CD4-positive, alpha-beta T cell treated with Interleukin-17A for 1 hour (primary cell): ENCODE measurements at places on chromosomes 7 and 10.

GRCh38 chr7:123070702-123071286, 75.3 kb upstream of the TAS2R16 start:
- DNase-seq: no peak

GRCh38 chr10:44395396-44395795, 10.5 kb upstream of the CXCL12 start:
- no peak for DNase-seq

- no peak for DNase-seq
Measured at GRCh38 chr10:12777840-12778585, 223.5 kb downstream of the CCDC3 start.

DNA sequence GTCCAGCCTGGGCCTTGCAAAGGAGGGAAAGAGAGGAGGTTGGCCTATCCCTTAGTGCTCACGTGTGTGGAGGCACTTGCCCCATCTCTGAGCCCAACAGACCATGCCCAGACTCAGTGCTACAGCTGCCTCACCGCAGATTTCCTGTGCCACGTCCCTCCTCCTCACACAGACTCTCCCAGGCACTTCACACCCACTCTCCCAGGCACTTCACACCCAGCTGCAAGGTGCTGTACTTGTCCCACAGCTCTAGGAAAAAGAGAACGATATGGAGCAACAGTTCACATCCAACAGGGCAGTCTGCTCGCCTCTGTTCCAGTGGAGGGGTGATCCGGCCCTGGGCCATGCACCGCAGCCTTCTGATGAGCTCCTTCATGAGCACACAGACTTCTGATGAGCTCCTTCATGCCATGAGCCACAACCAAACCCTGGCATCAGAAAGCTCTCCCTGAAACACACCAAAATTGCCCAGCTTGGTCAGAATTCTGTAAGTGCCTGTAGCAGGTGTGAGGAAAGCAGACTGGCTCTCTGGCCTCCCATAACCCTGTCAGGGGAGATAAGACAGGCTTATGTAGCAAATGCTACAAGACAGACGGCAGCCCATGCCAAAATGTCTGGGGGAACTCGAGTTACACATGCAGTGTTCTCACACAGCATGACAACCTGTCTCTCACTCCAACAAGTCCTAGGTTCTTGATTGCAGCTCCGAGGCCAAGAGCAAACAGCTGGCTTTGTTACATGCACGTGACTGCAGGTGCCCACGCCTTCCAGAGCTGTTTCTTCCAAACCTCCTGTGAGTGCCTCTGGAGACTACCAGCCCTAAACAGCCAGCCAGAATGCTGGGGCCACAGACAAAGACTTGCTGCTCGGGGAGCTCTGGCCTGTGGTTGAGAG, 348.5 kb downstream of the GRID1 start:
- no peak for DNase-seq

- DNase-seq: no peak
Measured at GRCh38 chr10:128418819-128419218, 292.6 kb upstream of the MKI67 start.

DNA sequence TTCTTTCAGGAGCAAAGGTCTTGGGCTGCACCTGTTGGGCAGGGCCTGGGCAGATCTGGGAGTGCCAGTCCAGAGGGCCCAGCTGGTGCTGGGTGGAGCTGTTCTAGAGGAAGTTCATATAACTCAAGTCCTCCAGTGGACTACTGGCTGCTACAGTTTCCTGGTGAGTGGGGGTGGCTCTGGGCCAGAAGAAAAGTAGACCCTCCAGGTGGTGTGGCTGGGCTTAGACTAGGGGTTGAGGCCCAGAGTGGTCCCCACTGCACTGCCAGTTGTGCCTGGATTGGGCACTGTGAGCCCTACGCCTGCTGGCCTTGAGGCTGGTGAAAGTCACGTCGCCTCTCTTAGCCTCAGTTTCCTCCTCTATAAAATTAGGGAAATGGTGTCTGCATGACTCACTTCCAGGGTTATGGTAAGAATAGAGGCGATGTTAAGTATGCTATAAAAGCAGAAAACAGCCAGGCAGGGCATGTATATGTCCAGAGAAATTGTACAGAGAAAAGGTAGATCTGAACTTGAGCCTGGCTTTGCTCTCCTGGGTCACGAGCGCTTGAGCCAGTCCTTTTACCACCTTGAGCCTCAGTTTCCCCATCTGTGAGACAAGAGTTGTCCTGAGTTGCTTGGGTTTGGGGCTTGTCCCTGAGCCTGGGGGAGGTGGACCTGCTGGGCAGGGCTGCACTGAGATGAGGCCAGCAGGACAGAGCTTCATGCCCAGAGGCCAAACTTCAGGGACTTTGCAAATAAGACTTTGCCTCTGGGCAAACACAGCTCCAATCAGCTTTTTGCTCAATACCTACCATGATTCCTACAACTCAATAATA, 3.8 kb upstream of the CLDN3 start:
- DNase-seq: no peak

GRCh38 chr7:44386139-44386913, 60.9 kb upstream of the CAMK2B start:
- DNase-seq: no peak

GRCh38 chr10:70651661-70652060, 20.6 kb upstream of the ADAMTS14 start:
- no peak for DNase-seq

GRCh38 chr7:151439855-151440798, at the start of gene CRYGN:
Gene CRYGN (minus strand): TSS chr7:151440141. CDS start chr7:151439917, 224 bp downstream.
- no peak for DNase-seq

DNA sequence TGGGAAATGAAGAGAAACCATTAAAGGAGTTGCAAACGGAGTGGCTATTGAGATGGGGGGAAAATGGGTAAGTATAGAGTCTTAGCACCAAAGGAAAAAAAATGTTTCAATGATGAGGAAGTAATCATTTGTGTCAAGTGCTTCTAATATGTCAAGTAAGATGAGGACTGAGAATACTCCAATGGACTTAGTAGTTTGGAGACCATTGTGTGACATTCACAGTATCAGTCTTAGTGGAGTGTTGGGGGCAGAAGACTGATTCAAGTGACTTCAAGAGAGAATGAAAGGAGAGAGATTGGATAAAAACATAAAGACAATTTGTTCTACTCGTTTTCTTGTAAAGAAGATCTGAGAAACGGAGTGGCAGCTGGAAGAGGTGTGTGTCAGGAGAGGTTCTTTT, 88.6 kb upstream of the ARID5B start:
- no peak for DNase-seq

- no peak for DNase-seq
Measured at GRCh38 chr7:97117035-97117371, 495 bp upstream of the SDHAF3 start.

DNA sequence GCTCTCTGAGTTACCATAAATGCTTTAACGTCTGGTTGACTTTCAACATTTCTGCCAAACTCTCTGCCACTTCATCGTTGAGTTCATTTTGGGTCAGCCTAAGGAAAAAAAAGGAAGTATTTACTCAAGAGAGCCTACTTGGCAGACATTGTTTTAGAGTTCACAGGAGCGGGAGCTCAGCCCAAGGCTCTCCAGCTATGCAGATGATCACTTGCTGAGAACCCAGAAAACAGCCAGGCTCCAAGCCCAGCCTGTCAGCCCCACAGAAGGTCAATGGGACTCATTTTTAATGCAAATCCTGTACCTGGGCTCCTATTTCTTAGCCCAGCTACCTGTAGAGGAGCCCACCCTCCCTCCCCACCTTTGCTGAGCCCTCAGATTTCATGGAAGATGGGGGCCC, 45.5 kb downstream of the NOD1 start:
- DNase-seq: no peak

DNA sequence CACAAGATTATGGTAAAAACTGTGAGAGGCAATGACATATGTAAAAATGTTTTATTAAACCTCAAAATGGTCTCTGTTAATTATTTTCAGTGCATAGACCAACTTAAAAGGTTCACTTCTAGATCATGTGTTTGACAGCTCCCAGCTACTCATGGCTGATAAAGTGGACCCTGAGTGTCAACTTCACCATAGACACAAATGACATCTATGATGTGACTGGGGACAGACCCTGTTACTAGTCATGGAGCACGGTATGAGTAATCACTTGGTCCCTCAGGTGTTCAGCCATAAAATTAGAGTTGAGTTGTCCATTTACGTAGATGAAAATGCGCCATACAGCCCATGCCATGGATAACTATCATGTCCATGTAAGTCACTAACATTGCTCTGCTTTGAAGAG, 199.8 kb downstream of the ZNF365 start:
- DNase-seq: no peak

DNA sequence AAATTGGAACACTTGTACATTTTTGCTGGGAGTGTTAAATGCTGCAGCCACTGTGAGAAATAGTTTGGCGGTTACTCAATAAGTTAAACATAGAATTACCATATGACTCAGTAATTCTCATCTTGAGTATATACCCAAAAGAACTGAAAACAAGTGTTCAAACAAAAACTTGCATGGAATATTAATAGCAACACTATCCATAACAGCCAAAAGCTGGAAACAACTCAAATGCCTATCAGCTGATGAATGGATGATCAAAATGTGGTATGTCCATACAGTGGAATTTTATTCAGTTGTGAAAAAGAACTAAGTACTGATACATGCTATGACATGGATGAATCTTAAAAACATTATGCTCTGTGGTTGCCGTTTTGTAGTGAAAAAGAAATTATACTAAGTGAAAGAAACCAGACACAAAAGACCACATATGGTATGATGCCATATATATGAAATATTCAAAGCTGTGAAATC, 63.0 kb upstream of the SP4 start:
- no peak for DNase-seq

GRCh38 chr7:463817-464453, 55.7 kb downstream of the PDGFA start:
- no peak for DNase-seq

DNA sequence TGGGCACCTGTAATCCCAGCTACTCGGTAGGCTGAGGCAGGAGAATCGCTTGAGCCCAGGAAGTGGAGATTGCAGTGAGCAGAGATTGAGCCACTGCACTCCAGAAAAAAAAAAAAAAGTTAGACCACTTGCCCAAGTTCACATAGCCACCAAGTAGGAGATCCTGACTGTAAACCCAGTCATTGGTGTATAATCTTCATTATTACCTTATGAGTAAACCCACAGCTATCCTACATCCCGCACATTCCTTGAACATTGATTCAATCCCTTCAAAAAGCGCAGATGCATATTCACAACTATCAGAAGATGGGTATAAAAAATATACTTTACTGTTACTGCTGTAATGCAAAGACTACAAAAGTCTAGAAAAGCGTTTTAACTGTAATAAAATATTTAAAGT, 512.9 kb downstream of the SUGCT start:
- DNase-seq: no peak

DNA sequence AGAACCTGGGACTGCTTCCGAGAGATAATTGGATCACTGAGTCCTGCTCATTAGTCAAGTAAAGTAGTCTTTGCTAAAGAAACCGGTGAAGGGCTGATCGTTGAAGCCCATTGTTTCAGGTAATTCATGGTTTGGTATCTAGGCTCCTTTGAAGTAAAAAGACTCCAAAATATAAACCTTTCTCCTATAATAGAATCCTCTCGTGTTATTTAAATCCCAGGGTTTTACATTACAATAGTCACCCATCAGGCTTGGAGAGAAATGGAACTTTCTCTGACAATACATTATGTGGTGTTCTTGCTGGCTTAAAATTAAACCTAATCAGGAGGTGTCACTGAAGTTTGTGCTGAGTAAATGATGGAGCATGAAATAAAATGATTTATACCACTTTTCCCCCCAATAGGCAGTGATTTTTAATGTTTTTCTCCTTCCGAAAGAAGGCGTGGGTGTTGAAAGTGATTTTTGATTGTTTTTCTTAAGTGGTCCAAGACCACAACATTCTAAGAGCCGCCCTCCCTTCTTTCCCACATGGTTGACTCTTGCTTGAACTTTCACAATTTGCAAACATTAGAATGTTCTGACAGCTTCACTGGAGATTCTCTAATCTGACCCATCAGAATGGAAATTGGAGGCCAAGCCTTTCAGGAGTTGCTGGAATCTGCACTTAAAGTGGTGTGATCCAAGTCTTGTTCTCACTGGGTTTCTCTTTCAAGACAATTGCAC, 44.2 kb downstream of the LRMDA start:
- no peak for DNase-seq

GRCh38 chr7:84781838-84782237, 405.0 kb downstream of the SEMA3D start:
- no peak for DNase-seq

DNA sequence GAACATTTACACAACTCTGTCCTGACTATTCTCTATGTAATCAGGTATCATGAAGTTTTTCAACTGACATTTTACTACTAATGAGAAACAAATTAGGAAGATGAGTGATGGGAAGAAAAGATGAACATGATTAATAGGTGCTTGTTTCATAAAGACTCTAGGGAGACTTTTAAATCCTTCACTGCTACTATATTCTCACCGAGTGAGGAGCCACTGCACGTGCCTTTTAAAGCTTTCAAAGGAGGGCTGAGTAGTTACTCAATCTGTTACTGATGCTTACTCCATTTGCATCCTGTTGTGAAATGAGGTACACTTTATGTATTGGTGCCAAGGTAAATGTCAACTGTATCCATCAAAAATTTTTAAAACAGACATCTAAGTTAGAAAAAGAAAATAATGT, 1.3 kb upstream of the COMMD3 start:
- DNase-seq: no peak

GRCh38 chr10:19750972-19751371, 65.3 kb upstream of the PLXDC2 start:
- no peak for DNase-seq

DNA sequence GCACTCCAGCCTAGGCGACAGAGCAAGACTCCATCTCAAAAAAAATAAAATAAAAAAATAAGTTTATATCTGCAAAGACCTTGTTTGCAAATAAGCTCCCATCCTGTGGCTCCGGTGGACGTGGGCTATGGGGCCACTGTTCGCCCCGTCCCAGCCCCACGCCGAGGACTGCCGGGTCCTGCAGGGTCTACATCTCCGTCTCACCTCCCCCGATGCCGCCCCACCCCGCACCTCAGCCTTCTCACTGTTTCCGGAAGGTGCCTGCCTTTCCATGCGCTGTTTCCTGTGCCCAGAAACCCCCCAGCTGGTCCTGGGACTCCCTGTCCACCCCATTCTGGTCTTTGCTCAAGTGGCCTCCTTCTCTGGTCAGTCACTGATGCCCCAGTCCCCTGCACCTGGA, 5.0 kb upstream of the INTS1 start:
- no peak for DNase-seq

- DNase-seq: peak; percentile 76
Measured at GRCh38 chr10:33193057-33193700, 141.3 kb downstream of the NRP1 start.

DNA sequence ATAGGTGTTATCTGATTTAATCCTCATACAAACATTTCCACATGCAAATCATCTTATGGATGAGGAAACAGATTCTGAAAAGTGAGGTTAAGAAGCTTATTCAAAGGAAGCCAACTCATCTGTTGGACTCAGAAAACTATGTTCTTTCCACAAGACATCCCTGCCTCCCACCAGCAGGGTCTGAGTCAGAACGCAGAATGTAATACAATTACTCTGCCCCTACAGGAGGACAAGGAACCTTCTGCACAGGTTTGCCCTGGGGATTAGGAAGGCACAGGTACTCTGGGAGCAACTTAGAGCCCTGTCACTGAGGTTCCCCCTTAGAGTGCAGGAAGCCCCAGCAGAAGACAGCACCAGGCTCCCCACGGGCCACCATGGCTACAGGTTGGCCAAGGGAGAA, 255.7 kb downstream of the TNS3 start:
- DNase-seq: no peak
